ENCODE measurements at places on chromosomes 4 and X.

GRCh38 chr4:161186012-161186411 is 977.8 kb downstream of the FSTL5 start:
- peak; percentile 0 for DNase-seq

DNA sequence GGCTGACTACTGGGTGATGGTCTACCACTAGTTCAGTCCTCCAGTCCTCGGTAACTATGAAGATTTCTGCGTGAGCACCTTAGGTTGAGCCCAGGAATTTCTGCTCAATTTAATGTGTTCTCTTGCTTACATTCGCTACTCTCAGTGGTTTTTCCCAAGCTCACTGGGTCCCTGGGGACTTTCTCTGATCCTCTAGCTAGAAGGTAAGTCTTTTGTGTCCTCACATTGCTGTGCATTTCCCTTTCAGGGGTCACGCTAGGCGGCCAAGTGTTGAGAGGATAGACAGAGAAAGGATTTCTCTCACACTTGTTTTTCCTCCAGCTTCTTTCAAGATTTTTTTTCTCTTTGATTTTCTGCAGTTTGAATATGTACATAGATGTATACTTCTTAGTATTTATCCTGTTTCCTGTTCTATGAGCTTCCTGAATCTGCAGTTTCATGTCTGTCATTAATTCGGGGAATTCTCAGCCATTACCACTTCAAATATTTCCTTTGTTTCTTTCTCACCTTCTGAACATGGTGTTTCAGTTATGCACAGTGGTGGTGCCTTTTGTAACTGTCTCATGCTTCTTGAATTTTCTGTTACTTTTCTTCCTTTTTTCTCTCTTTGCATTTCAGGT is 17.5 kb downstream of the MAGEA9 start:
- DNase-seq = no peak

DNA sequence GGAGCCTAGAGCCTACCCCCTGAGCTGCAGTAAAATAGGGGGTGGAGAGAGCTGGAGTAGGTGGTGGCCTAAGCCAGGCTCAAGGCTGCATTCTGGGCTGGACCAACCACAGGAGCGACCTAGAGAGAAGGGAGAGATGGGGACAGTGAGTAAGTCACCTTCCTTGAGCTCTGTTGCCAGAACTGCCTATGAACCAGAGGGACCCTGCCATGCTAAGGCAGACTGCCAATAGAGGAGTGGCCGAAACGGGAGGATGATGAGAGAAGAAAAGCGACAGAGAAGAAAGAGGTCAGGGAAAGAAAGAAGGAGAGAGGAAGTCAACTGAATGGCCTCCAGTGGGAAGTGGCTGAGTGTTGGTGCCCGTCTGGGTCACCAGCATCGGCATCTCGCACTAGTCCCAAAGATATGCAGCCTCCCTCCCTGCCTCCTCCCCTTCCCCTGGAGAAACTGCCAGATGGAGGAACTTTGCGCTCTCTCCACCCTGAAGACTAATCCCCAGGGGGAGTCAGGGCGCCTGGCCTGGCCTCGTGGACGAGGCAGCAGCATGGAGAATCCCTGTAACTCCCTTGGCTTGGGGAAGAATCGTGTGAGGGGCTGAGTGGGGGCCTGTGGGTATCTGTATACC is 28.8 kb downstream of the ELF4 start:
- DNase-seq = no peak

DNA sequence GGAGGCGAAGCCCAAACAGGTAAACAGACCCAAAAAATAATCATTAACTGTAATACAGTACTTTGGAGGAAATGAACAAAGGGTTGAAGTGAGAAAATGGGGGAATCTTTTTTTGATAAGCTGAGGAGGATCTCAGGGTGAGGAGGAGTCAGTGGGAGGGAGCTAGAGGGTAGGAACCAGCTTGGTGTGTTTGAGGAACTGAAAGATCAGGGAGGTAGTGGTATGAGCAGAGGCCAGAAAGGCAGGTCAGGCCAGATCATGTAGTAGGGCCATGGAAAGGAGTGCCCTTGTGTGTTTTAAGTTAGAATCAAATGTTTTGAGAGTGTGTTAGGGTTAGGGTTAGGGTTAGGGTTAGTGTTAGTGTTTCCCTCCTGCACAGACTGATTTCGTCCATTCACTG is 48.8 kb downstream of the PPP2R2C start:
- no peak for DNase-seq

- DNase-seq = no peak
These were observed 56.9 kb downstream of the GABRB1 start for GRCh38 chr4:47088298-47088697.

DNA sequence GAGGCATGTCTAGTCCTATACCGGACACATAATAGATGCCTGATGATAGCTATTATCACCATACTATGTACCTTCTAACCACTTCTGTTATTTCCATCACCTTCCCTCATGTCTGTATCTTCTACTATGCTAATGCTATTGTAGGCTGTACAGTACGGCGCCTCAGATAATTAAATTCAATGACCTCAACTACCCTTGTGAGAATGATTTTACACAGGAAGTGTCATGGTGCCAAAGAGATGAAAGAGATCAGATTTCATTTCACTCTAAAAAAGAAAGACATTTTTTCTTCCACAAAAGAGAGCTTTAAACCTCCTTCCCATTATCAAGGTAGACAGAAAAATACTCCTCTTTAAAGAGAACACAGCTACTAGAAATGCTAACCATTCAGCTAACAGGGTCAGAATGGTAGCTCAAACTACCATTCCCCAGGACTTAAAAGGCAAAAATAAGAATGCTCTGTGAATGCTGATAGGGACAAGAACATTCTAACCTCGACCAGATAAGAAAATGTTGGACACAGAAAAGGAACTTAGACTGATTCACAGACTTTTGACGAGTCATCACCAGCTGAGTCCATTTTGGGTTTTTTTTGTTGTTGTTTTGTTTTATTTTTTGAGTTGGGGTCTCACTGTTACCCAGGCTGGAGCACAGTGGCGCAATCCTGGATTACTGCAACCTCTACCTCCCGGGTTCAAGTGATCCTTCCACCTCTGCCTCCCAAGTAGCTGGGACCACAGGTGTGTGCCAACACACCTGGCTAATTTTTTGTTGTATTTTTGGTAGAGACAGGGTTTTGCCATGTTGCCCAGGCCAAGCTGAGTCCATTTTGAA is 99.2 kb upstream of the RAPGEF2 start:
- DNase-seq = peak; percentile 40

DNA sequence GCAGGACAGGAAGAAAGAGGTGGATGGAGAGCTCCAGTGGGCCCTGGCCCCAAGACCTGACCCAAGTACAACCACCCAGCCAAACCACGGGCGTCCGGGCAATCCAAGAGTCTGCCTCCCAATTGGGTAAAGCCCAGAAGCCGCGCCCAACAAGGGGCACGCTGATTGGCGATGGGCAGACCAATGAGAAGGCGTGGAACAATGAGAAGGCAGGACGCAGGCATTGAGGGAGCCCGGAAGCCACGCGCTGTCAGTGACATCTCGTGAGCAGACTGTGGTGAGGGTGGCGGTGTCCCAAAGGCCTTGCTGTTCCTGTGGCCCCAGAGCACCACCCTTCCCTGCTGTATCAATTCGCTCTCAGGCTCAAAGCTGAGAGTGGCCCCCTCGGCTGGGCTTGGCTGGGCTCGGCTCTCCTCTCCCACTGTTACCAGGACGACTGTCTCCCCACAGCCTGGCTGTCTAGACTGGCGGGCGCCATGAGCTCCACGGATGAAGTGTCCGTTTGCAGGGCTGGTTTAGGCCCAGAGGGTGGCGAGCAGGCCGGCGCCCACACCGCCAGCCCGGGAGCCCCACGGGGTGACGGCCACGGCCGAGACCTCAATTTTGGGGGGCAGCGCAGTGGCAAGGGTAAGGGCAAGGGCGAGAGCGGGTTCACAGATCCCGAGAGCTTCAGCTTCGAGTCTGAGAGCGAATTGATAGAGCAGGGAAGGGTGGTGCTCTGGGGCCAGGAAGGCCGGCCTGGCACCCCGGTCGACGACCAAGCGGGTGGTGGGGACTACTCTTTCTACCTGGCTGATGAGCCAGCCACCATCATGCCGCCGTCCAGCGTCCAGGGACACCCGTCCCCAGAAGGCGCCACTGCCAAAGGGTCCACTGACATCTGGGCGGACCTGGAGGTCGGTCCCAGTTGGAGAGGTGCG is at the start of gene LOC101059915:
TSS of gene LOC101059915 (plus strand) at position 219 of the 920 bp plus-strand sequence.
- DNase-seq = no peak

DNA sequence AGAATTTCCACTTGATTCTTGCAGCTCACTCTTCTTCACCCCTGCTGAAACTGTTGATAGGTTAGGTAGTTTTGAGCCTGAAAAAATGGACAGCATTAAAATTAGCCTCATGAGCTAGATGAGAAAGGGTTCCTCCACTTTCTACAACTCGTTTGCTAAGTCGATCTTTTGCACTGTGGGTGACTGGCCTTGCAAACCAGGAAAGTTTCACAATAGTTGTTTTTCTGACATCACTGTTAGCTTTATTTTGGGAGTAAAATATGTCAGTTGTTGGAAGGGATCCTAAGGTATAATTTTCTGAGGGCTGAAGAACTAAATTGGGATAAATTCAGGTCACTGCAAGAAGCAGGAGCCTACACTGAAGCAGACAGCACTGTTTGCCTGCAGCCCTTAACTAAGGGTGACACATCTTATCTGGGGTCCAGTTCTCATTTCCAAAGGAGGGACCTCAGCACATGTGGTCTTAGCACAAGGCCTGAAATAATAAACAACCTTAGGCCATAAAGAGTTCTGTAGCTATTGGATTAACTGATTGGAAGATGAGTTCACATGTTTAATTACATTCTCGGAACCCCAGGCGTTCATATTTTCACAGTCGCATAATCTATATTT is 29.1 kb downstream of the ANAPC4 start:
- no peak for DNase-seq

- no peak for DNase-seq
These were observed 196.8 kb upstream of the FSTL5 start for GRCh38 chr4:162360369-162361149.

GRCh38 chr4:87465739-87466366 is 43.5 kb downstream of the NUDT9 start:
- DNase-seq = peak; percentile 44

DNA sequence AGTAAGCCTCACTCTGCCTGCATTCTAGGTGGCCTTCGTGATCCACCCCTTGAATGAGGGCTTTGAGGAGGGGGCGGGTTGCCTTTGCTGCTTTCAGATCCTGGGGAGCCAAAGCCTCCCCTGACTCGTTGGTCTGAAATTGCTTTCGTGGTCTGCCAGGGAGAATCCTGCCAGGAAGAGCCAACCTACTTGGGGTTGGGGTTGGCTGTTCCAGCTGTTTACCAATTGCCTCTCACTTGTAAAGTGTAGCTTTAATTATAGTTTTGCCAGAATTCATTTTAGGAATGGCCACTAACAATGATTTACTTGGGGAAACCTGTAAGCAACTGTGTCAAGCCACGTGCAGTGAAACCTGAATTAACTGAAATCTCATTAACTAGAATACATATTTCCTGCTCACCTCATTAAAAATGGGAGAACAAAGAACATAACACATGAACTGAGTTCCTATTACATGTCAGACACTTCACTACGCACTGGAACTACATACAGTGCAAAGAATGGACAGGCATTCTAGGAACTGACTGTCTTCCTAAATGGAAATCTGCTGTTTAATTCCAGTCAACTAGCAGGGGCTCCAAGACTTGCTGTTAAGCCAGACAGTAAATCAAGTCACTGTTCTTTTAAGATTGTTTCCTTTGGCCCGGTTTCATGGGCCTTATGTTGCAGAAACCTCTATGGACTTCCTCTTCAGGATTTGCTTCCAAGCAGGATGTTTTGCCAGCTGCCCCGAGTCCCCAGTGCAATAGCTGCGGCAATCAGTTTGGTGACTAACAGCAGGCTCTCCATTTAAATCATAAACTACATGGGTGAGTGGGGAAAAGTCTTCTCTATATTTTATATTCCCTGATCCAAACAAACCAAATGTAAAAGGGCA is 16.4 kb upstream of the NKRF start:
- peak; percentile 71 for DNase-seq

GRCh38 chr4:78809928-78810835 is 34.0 kb downstream of the BMP2K start:
- DNase-seq = no peak

- DNase-seq = peak; percentile 54
These were observed 47.9 kb upstream of the RGN start for GRCh38 chrX:47030339-47030738.

DNA sequence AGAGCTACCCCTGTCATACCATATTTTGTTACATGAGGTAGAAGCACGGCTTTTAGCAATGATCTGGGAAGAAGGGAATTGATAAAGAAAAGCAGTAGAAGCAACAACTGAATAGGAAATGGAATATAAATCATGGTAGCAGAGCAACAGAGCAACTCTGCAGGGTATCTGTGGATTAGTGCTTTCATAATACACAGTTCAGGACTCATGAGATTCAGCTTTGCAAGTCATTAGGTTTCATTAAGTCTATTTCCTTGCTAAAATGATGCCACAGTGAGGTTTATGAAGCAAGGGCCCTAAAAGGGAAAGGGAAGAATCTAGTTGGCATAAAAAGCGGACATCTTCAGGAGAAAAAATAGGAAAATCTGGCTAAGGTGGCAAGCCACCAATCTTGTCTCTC is 45.6 kb upstream of the GRPR start:
- DNase-seq = no peak

- peak; percentile 35 for DNase-seq
These were observed 579 bp downstream of the OGT start for GRCh38 chrX:71533516-71533850.

GRCh38 chr4:185255868-185256267 is 46.5 kb downstream of the SNX25 start:
- DNase-seq = no peak

DNA sequence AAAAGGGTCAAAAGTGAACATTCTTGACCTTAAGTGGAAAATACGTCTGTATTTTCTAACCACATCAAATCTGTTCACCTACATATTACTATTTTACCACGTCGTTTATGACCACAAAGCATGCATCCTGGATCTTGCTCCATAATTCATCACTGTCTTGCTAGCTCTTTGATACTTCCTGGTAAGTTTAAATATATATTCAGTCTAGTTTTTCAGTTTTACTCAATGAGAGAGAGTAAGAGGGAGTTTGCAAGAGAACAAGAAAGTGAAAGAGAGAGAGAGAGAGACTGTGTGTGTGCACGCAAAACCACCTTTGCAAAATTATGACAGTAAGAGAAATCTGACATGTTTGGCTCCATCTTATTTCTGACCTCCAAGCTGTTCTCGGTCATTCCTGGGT is 173.7 kb upstream of the GALNTL6 start:
- peak; percentile 2 for DNase-seq

GRCh38 chrX:142084611-142085010 is 120.5 kb downstream of the MAGEC2 start:
- no peak for DNase-seq

GRCh38 chr4:48116582-48116981 is 17.5 kb downstream of the TXK start:
- no peak for DNase-seq

Data from fibroblast of skin of right biceps (primary cell).